ENCODE measurements at places on chromosomes 2 and 18.

GRCh38 chr2:158221063-158222020, 119.7 kb downstream of the UPP2 start:
- DNase-seq: no peak

DNA sequence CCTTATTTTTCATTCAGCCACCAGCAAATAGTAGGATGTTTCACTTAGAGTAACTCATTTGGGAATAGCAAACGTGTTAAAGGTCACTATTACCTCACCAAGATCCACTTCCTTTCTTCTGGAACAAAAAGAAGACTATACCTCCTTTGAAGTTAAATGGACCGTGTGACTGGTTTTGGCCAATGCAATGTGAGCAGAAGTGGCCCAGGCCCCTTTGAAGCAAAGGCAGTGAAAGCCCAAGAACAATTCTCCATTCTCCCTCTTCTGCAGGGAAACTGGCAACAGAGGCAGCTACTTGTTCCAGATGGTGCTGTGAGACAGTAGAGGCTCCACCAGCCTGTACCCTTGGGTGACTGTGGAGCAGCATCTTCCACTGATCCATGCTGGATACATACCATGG, 11.3 kb upstream of the MALL start:
- DNase-seq: no peak

- peak; percentile 23 for DNase-seq
Measured at GRCh38 chr2:135494503-135494902, 36.5 kb downstream of the ZRANB3 start.

DNA sequence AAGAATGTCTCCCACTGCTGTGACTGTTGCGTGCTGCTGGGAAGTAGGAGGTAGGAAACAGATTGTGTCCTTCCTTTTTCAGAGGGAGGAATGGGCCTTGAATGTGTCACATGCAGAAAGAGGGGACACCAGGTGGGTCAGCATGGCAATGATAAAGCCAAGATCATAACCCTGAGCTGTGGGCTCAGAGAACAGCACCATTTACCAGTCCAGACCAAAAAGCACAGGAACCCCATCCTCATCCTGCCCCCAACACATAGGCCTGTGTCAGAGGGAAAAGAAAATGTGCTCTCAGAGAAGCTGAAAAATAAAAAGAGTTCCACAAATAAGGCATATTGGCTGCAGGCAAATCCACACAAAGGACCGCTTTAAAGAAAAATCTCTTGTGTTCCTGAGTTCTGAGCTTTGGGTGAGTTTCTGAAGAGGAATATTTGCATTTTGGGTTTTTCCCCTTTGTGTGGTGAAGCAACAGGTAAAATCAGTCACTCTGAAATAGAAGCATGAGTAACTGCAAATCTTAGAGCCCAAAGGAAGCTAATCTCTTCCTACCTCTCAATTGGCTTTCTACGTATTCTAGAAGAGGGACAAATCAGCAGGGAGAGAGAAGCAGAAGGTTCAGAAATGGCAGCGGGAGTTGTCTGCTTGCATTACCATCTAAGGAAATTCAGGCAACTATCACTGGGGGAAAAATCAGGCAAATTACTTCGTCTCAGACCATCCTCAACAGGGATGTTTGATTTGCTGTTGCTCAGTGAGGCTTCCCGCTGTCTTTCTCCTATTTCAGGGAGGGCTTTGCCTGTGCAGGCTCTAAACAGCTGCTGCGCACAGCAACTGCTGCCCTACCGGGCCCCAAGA, 106.8 kb downstream of the BCL11A start:
- DNase-seq: no peak

DNA sequence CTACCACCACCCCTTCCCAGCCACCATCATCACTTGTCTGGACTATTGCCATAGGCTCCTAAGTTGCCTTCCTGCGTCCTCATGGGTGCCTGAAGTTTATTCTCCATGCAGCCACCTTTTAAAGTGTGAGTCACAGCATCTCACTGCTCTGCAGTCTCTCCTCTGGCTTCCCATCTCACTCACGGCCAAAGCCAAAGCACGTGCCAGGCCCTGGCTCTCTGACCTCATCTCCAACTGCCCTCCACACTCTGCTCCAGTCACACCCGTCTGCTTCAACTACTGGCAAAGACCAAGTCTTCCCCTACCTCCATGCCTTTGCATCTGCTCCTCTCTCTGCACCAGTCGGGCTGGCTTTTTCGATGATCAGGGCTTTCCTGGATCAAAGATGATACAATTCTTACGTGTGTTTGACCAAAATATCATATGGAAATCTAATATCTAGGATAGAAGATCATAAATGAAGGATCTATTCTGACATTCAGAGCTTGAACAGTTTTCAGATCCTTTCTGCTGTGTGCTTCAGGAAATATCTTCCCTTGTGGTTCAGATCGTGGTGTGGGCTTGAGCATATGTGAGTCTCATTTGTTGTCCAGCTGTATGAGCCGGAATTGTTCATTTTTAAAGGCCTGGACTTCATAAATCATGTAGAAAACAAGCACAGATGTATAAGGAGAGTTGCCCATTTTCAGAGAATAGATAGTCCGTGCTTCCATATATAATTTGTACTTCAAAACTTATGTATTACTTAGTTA, 175.6 kb downstream of the PRKCE start:
- peak; percentile 90 for DNase-seq

DNA sequence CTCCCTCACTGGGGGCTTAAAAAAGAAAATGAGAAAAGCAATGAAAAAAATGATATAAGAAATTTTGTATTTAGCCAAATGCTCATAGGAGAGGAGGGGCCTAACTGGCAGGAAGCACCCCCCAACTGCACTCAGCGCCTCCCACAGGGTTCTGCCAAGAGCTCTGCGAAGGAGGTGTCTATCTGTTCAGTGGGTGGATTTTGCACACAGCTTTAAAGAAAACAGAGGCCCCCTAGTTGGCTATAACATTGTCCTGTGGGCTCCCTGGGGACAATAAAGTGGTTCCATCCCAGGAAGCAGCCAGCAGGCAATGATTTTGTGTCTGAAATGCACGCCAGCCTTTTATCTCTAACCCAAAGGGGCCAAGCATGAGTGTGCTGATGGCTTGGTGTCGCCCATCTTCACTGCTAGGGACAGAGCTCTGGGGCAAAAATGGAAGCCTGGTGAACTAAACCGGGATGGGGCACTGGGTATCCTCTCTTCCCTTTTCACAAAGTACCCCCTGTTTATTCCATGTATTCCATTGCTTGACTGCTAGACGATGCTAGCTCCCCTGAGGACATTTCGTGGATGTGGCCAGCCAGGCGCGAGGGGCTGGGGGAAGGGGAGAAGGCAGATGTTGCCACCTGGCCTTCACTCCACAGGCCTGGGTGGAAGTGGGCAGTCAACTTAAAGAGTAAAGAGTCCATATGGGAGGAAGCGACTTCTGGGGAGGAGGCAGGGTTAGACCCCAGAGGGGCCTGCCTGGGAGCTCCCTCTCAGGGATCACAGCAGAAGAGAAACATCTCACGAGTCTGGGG, 205.7 kb downstream of the CYP26B1 start:
- DNase-seq: no peak

Measured in AG10803 (cell line).